Calu3 (cell line): ENCODE measurements at places on chromosomes 2 and 18.

- no peak for DNase-seq
Observed at GRCh38 chr2:1504311-1504750, 91.1 kb downstream of the TPO start.

GRCh38 chr18:49668574-49669275 lies 106.9 kb downstream of the LIPG start:
- DNase-seq: no peak

GRCh38 chr2:232280341-232280740 lies 98.2 kb upstream of the ALPP start:
- no peak for DNase-seq

DNA sequence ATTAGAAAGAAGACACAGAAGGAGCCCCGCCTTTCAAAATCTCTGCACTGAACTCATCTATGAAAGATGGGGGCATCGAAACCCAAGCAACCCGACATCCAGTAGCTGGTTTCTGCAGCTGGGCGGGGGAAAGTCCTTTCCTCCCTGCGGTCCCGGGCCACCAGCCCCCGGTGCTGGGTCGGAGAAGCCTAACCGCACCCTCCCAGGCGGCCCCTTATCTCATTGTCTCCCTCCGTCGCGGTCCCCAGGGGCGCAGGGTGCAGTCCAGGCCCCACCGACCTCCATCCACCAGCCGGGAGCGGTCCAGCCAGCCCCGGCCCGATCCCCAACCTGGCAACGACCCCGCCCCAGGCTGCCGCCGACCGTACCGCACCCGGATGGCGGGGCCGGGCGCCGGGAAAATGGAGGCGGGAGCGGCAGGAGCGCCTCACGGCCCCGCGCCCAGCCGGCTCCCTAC lies 452 bp downstream of the RAPH1 start:
- no peak for DNase-seq

- DNase-seq: no peak
Observed at GRCh38 chr2:128835342-128835855, 516.7 kb upstream of the HS6ST1 start.

- DNase-seq: no peak
Observed at GRCh38 chr2:147373800-147374422, 470.9 kb upstream of the ACVR2A start.

DNA sequence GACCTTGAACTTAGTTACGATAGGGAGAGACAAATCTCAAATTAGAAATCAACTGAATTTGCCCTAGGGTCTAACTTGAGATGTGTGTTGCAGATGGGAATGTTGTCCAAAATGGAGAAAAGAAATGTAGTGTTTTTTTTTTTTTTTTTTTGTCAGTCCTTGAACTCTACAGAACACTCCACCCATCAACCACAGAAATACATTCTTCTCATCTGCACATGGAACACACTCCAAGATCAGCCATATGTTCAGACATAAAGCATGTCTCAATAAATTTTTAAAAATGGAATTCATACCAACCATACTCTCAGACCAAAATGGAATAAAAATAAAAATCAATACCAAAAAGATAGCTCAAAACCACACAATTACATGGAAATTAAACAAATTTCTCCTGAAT lies 526.5 kb downstream of the FBXO15 start:
- DNase-seq: no peak

DNA sequence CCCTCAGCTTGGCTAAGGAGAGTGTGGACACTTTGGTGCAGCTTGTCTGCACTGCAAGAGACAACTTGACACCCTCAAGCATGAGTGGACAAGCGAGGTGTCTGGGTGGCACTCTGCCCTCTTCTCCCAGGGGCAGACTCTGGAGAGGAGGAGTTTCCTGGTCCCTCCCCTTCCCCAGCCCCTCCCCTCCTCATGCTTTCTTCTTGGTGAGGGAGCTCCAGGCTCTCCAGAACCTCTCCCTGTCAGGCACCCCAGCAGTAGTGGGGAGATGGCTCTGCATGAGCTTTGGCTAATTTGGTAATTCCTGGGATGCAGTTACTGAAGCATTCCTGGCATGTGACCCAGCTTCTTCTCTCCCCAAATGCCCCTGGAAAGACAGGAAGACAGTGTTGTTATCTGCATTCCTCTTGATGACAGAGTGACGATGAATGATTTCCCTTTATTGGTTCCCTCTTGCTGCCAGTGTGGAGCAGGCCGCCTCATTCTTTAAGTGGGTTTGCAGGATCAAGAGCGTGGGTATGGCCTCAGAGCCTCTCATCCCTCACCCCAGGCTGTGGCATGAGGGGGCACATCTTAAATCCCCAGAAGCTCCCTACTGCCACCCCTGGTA lies 89.2 kb downstream of the STPG4 start:
- DNase-seq: no peak

DNA sequence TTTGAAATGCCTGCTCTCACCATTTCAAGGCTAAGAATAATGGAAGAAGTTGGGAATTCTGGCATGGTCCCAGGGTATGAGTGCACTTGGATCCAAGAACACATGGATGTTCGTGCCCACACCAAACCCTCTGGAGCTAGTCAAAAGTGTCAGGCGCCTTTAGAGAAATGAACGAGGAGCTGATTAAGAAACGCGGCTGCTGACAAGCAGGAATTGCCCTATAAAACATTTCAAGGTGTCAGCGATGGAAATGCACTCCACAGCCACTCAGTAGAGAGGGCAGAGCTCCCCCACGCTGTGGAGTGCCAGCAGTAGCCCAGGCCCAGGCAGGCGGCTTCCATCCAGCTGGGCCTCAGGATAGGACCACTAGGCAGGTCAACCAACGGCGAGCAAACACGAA lies 213.7 kb downstream of the TTC32 start:
- DNase-seq: no peak

GRCh38 chr2:132615329-132616085 lies 54.5 kb downstream of the LYPD1 start:
- DNase-seq: no peak

DNA sequence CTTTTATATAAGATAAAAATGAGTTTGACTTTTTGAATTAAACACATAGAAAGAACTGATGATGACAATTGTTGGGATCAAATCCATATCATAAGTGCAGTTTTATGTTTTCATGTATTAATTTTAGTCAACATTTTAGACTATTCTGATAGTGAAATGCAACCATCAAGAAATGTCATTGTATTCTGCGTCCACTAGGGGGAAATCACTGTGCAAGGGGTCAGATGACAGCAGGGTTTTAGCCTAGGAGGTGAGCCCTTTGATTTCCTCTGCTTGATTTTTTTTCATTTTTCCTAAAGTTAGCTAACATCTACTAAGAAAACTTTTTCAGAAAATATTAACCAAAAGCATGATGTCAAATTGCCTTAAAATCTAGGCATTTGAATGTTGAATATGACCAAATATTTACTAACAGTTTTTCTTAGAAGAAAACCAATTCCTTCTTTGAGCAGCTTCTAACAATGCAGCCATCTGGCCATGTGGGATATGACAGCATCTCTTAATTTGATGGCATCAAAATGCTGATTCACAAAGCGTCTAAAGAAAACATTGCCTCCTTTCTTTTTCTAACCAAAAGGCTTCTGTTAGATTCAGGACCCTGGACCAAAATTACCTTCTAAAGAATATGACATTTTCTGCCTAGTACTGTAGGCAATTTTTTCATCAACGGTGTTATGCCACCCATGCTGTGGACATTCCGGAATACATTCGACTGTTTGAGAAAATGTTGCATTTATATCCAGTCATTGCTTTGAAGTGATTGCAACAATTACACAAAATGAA lies 141.5 kb downstream of the SPHKAP start:
- DNase-seq: peak; percentile 19

DNA sequence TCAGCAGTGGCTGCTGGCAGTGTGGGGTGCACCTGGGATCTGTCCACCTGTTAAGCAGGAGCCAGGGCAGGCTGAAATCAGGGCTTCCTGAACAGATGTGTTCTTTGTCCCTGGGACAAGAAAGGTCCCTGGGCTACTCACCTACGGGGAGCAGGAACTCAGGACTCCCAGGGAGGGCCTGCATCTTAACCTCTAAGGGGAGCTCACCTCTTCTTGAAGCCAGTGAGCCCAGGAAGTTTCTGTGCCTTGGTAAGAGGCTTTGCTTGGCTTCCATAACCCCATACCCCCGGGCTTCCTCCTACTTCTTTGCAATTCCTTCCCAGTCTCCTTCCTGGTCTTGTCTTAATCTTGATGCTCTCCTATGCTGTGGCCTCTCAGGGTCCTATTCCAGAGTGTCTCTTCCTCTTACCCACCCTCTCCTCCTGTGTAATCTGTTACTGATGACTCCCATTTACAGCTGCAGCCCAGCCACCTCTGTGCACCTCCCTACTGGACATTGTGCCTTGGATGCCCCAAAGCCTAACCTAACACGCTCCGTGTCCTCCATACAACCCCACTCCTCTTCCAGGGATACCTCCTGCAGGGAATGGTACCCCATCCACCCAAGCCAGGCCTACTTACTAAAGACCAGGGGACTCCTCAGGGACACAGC lies 55.7 kb upstream of the MAPRE3 start:
- no peak for DNase-seq

DNA sequence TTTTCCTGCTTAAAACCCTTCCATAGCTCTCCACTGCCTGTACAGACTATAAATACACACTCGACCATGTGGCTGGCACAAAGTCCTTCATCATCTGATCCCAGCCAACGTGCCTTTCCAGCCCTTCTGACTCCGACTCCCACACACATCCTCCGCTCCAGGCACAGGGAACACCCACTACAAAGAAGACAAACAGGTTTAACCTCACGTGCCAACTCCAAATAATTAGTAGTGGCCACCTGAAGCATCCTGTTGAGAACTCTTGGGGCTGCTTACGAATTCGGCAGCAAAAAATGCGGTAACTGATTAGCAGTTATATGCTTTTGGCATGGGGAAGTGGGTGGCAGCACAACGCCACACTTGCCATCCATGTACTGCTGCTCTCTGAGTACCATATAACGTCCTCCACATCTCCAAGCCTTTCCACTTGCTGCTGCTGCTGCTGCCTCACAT lies 12.1 kb downstream of the SPIRE1 start:
- peak; percentile 57 for DNase-seq

DNA sequence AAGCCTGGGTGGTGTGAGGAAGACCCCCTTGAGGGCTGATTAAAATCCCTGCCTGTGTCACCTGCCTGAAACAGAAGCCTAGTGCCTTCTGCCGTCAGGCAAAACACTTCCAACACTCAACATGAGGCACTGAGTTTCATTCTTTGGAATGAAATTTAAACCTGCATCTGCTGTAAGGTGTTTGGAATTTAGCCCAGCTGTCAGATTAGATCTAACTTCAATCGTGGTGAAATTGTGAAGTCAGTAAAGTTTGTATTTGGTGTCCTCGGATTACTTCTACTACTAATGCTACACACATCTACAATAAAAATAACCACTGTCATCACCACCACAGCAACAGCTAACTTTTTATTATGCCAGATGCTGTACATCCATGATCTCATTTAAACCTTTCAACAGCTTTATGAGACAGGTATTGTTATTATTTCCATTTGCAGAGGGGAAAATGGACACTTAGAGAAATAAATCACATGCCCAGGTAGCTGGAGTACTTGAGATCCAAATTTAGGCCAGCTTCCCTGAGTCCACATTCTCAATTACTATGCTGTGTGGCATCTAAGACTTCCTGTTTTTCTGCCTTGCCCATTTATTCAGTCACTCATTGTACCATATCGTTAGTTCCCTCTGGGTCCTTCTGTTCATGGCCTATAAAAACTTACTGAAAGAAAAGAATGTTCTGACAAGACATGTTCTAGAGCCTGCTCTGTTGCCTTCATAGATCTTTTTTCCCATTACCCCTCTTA lies 98.2 kb upstream of the GCFC2 start:
- DNase-seq: no peak

- peak; percentile 54 for DNase-seq
Observed at GRCh38 chr2:172783165-172783898, 47.7 kb downstream of the RAPGEF4 start.

GRCh38 chr2:134124047-134124753 lies 129.7 kb upstream of the MGAT5 start:
- no peak for DNase-seq

DNA sequence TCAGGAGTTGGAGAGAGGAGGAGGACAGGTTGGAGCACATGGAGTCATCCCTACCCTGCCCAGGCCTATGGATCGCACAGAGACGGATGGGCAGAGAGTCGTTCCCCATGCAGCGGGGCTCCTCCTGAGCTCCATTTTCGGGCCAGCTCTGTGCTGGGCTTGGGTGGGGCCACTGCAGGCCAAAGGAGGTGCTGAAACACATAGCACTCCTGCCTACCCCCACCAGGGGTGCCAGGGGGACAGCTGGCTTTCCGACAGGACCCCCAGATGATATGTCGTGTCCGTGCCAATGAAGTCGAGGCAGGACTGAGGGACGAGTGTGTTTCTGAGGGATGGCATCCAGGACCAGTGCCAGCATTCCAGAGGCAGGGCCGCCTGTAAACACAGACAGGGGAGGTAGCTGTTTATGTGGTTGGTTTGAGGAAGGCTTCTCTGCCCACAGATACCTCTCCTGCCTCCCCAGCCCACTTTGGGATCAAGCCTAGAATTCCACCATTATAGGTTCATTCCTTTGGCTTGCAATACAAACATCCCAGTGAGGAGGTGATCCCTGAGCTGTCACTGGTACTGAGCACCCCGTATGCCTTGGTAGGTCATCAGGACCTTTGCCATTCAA lies 116.6 kb downstream of the GLI2 start:
- DNase-seq: no peak

DNA sequence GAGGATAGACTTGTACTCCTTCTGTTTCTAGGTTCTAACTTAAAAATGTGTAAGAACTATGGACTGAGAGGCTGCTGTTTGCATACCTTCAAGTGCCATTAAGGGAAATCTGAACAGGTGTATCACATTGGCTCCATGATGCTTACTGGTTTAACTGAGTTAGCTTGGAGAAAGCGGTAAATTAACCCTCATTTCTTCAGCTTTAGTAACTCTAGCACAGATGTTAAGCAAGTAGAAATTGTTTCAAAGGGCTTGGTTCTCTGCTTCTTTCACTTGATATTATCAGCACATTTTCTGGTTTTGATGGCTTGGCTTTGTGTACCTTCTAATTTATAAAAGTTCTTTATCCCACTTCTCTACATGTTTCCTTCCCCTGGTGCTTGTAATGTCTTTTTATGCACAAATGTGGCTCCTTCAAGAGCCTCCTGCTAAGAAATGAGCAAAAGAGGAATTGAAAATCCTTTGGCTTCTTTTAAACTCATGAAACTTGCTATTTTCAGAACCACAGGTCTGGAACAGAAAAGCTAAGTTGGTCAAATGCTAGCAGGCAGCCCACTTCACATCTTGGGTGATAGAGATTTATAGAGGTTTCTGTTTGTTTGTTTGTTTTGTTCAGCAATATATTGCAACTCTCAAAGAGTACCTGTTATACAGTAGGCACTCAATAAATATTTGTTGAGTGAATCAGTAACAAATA lies 249.9 kb upstream of the THUMPD2 start:
- no peak for DNase-seq
